Progenitor cell of endocrine pancreas (in vitro differentiated cells): ENCODE measurements at places on chromosomes 13 and 19. TPM values are rescaled to one million over a fixed set of nuclear protein-coding genes. Genes with fewer than 3 reads are reported as not detected.
A peak's percentile ranks its signal among the peaks of the same experiment; 100 is the strongest.

DNA sequence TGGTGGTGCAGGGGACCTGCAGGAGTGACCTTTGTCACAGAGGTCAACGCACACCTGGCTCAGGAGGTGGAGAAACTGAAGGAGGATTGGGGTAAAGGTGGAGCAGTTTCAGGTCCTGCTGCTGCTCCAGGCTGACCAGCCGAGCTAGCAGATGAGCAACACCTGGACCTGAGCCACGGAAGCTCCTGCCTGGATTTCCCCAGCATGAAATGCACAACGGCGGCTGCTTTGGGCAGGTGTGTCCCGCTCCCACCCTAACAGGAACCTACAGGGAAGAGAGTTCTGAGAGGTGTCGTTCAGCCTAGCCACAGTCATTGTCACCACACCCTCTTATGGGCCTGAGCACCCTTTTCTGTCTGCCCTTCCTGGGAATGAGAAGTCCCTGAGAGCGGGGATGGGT, 15.7 kb upstream of the CD177 start:
- H3K27me3 ChIP-seq = peaks cover 5% of the 10 kb centered on the region
- no peaks in the 10 kb centered on the region for H3K36me3 ChIP-seq
- no peak overlapping the region for H3K4me3 ChIP-seq
- no peak overlapping the region for H3K27ac ChIP-seq
- H3K4me1 ChIP-seq = no peaks in the 10 kb centered on the region

- H3K4me3 ChIP-seq = no peak overlapping the region
- no peaks in the 10 kb centered on the region for H3K27me3 ChIP-seq
- peak; percentile 62 for DNase-seq
- peaks cover 1% of the 10 kb centered on the region for H3K36me3 ChIP-seq
- peaks cover 1% of the 10 kb centered on the region for H3K4me1 ChIP-seq
Observed at GRCh38 chr19:1853295-1854038, 5.2 kb upstream of the REXO1 start.

Gene UBE2L5
- total RNA-seq = not detected in 2 replicates

Gene TLE6
- total RNA-seq = 18.4 and 21.0 TPM in 2 replicates

DNA sequence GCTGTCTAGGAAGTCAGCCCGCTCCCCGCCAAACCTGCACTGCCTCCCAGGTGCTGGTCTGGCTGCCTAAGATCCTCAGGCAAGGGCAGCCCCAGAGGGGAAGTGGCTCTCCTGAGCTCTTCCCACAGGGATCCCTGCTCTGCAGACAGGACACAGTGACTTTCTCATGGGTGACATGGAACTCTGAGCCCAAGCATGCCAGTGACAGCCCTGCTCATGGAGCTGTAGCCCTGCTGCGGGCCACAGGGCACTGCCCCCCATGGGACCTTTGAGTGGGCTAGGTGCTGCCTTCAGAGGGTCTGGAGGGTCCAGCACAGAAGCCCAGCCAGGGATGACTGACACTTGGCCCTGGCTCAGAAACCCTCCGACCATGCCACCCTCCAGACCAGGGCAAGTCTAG, 109.1 kb downstream of the TUBA3C start:
- H3K4me3 ChIP-seq = no peak overlapping the region
- no peak overlapping the region for H3K27ac ChIP-seq
- H3K36me3 ChIP-seq = peaks cover 8% of the 10 kb centered on the region

GRCh38 chr13:102580552-102581169, 16.1 kb upstream of the TPP2 start:
- no peak overlapping the region for H3K27ac ChIP-seq
- no peaks in the 10 kb centered on the region for H3K36me3 ChIP-seq
- H3K4me3 ChIP-seq = no peak overlapping the region
- DNase-seq = no peak
- H3K27me3 ChIP-seq = peaks cover 28% of the 10 kb centered on the region

DNA sequence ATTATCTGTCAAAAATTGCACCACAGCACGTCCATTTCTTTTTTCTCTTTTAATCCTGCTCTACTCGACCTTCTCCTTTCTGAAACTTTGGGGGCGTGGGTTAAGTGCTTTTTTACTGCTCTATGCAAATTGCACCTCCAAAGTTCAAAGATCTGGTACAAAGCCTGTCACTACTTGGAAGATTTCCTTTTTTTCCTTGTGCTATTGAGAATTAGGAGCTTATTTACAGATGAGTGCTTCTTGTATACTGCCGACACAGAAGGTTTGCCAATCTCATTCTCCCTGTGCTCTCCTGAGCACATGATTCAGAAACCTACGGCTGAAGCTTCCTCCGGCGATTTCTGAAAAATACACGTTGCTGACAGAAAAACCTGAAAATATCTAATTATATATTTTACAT, 94.8 kb downstream of the TEX29 start:
- H3K36me3 ChIP-seq = no peaks in the 10 kb centered on the region
- peaks cover 36% of the 10 kb centered on the region for H3K27me3 ChIP-seq
- no peak for DNase-seq
- H3K4me1 ChIP-seq = peaks cover 2% of the 10 kb centered on the region

DNA sequence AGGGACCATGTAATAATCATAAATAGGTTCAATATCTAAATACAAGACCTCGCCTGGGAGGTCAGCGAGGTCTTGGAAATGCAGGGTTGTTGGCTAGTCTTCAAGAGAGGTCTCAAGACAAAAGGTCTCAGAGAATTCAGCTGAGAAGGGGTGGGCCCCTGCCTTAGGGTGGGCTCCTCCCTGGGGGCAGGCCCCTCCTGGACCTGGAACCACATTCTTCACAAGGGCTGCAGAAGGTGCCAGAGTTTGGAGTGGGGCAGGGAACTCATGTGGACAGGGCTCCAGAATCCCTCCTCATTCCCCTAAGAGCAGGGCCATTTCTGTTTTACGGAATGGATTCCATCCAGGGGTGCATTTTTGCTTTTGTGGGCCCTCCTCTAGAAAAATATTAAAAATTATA, 10.2 kb downstream of the CEACAM18 start:
- no peak for DNase-seq
- H3K4me3 ChIP-seq = no peak overlapping the region
- H3K36me3 ChIP-seq = no peaks in the 10 kb centered on the region

DNA sequence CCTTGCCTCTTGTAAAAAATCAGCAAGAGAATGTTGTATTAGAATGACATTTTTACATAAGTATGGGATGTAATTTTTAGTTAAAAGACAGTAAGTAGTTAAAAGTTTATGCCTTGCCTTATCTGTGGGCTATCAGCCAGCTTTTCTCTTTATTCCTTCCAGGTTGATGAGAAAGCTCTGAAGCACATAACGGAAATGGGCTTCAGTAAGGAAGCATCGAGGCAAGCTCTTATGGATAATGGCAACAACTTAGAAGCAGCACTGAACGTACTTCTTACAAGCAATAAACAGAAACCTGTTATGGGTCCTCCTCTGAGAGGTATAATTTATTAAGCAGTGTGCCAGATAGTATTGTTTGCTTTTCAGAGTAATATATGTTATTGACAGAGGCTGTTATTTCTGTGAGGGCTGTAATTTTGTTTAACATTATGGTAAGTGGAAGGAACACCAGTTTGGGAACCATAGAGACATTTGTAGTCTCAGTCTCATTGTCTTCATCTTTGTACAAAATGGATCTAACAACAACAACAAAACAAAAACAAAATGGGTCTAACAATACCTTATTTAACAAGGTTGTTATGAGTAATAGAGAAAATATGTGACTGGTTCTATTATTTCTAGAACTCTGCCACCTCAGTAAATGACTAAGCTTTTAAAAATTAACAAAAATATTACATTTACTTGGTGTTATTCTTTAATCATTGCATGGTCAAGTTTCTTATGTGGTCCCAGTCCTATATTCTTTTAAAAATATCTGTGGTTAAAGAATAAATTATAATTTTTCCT, 112.8 kb downstream of the TDRD3 start:
- no peak overlapping the region for H3K4me3 ChIP-seq
- no peaks in the 10 kb centered on the region for H3K4me1 ChIP-seq
- H3K27me3 ChIP-seq = no peaks in the 10 kb centered on the region
- H3K27ac ChIP-seq = no peak overlapping the region
- no peak for DNase-seq
- peaks cover 45% of the 10 kb centered on the region for H3K36me3 ChIP-seq

DNA sequence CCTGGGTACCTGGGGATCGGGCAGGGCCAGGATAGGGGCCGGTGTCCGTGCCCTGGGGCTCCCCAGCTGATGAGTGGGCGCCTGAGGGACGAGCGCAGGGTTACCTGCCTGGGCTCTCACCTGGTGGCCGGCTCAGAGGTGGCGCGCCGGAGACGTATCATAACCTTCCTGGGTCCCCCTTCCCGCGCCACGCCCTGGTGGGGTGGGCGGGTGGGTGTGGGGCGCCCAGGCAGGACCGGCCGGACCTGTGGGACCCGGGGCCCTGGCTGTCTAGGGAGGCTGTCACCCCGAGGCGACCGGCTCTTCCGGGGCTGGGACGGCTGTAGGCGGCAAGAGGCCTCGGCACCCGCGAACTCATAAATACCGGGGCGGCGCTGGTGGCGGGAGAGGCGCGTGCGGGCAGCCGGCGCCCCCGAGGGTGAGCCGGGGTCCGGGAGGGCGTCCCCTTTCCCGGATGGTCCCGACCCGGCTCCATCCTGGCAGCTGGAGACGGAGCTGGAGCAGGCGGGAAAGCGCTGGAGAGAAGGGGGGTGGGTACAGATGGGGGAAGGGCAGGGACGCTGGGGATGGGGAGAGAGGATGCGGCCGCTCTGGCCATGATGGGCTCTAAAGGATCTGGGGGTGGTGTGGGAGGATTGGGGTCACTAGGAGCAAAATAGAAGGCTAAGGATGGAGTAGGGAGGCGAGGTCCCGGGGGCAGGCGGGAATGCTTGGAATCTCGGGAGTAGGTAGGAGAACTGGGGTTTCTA, at the start of gene ACP7:
Gene ACP7, plus strand, starts transcription at position 386 of the 749 bp plus-strand sequence. CDS start 902 bp downstream, outside the sequence.
- peaks cover 60% of the 10 kb centered on the region for H3K27me3 ChIP-seq
- peaks cover 1% of the 10 kb centered on the region for H3K4me1 ChIP-seq
- peak within 1 kb of the TSS; percentile 42 for H3K4me3 ChIP-seq
- DNase-seq = no peak
- H3K36me3 ChIP-seq = no peaks in the 10 kb centered on the region

DNA sequence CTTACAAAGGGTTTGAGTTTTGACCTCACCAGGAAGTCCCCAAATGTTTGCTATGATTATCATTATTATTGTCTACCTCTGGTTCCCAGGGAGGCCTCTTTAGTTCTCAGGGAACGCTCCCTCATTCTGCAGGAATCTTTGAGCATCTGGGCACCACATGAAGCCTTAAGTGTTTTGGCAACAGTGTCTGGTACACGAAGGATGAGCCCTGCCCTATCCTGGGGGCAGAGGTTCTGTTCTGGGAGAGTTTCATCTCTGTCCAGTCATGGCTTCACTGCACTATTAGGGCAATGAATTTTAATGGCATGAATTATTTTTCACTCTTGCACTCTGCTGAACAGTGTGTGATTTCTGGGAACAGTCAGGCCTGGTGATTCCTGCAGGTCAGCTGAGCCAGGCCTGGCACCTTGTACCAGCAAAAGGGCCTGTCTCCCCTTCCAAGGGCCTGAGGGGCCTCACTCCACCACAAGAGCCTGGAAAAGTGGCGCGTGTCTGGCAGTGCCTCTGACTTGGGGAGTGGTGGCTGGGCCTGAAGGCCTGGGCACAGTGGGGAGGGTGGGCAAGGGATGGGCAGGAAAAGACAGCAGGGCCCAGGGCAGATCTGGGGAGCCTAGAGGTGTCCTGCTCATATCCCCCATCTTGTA, 4.6 kb downstream of the FAM187B start:
- H3K36me3 ChIP-seq = no peaks in the 10 kb centered on the region
- H3K27me3 ChIP-seq = peaks cover 7% of the 10 kb centered on the region
- no peak overlapping the region for H3K4me3 ChIP-seq
- peaks cover 5% of the 10 kb centered on the region for H3K4me1 ChIP-seq
- no peak for DNase-seq

GRCh38 chr13:33207615-33207961, 78.0 kb downstream of the STARD13 start:
- DNase-seq = no peak
- H3K4me3 ChIP-seq = no peak overlapping the region
- H3K4me1 ChIP-seq = peaks cover 24% of the 10 kb centered on the region
- no peaks in the 10 kb centered on the region for H3K36me3 ChIP-seq
- H3K27me3 ChIP-seq = peaks cover 3% of the 10 kb centered on the region

DNA sequence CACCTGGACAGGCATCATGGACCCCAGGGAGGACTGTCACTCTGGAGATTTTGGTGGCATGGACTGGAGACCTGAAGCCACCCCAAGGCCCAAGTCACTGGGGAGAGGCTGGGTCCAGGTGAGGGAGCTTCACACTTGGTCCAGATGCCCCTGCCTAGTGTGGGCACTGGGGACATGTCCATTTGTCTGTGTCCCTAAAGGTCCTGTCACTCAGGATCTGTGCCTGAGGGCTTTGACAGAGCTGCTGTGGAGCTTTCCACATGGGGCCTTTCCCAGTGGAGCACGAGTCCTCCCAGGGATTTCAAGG, 40.5 kb upstream of the CEACAM8 start:
- H3K4me3 ChIP-seq = no peak overlapping the region
- H3K27ac ChIP-seq = no peak overlapping the region
- no peak for DNase-seq
- no peaks in the 10 kb centered on the region for H3K4me1 ChIP-seq
- H3K36me3 ChIP-seq = peaks cover 3% of the 10 kb centered on the region

- no peak overlapping the region for H3K27ac ChIP-seq
- no peaks in the 10 kb centered on the region for H3K4me1 ChIP-seq
- no peaks in the 10 kb centered on the region for H3K27me3 ChIP-seq
- peaks cover 3% of the 10 kb centered on the region for H3K36me3 ChIP-seq
Observed at GRCh38 chr19:54673222-54673621, 10.4 kb downstream of the LILRB4 start.

Gene IRGQ
- 57.6 and 63.6 TPM in 2 replicates for total RNA-seq

GRCh38 chr19:6720369-6721137, at the start of gene C3:
C3 (minus strand) TSS chr19:6720650; CDS start chr19:6720589, 61 bp downstream.
- DNase-seq = no peak
- no peaks in the 10 kb centered on the region for H3K36me3 ChIP-seq
- no peak within 1 kb of the TSS for H3K27ac ChIP-seq
- H3K4me3 ChIP-seq = no peak within 1 kb of the TSS
- H3K4me1 ChIP-seq = peaks cover 16% of the 10 kb centered on the region
- H3K27me3 ChIP-seq = peaks cover 16% of the 10 kb centered on the region
